SJCRH30 (cell line): ENCODE measurements at places on chromosomes 1 and 21. TPM values are rescaled to one million over a fixed set of nuclear protein-coding genes. Genes with fewer than 3 reads are reported as not detected.
A peak's percentile ranks its signal among the peaks of the same experiment; 100 is the strongest.

TBX15 gene
- total RNA-seq: 58.0 and 63.1 TPM in 2 replicates

DNA sequence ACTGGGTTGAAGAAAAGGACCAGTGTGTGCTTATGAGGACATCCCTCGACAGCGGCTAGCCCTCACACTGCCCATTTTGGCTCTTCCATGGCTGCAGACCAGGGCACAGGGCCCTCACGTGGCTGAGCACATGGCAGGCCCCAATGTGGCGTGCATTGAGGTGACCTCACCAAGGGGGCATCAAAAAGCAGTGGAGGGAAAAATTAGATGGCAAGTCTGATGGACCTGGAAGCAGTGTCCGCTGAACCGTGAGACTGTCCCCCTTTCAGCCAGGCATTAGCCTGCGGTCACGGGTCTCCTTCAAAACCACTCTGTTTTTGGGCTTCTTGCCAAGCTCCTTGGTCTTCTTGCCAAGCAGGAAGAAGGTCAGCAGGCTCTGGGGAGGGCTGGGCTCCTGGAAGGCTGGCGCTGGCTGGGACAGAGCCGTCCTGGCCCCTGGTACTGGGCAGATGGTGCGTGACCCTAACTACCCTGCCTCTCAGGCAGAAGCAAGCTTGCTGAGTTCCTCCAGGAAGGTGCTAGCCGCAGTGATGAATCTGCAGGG is 30.8 kb downstream of the TRIM67 start:
- peaks cover 9% of the 10 kb centered on the region for H3K4me1 ChIP-seq
- no peaks in the 10 kb centered on the region for H3K36me3 ChIP-seq
- no peak overlapping the region for H3K27ac ChIP-seq
- H3K27me3 ChIP-seq: no peaks in the 10 kb centered on the region

- H3K36me3 ChIP-seq: no peaks in the 10 kb centered on the region
- 0 out of 2 replicates have a peak, but pooled peaks cover 2% of the 10 kb centered on the region for H3K4me1 ChIP-seq
- H3K27me3 ChIP-seq: 0 out of 2 replicates have a peak, but pooled peaks cover 7% of the 10 kb centered on the region
- no peak for DNase-seq
Observed at GRCh38 chr1:229186373-229187056, 84.4 kb upstream of the RAB4A start.

DNA sequence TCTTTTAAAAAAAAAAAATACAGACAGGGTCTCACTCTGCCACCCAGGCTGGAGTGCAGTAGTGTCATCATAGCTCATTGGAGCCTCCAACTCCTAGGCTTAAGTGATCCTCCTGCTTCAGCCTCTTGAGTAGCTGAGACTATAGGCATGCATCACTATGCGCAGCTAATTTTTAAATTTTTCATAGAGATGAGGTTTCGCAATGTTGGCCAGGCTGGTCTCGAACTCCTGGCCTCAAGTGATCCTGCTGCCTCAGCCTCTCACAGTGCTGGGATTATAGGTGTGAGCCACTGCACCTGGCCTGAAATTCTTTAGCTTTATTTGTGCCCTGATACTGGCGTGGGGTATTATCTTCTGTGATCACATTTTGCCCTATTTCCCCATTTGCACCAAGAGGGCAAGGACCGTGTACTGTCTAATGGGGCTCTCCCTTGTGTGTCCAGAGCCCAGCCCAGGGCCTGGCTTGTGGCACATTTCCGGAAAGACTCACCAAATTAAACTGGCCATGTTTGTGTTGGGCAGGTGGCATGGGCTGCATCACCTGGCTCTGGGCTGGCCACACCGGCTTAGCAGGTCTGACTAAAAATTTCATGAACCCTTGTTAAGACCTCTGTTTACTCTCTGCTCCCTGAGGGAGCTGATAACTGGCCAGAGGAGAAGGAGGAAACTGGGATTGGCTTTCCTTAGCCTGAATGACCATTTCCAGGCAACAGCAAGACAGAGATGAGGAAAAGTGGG is 32.2 kb downstream of the TRIM62 start:
- no peak for DNase-seq
- H3K27me3 ChIP-seq: no peaks in the 10 kb centered on the region; the same call in 1 of the 2 replicates
- peaks cover 35% of the 10 kb centered on the region for H3K4me1 ChIP-seq
- no peak overlapping the region for H3K27ac ChIP-seq
- H3K36me3 ChIP-seq: peaks cover 49% of the 10 kb centered on the region

GRCh38 chr1:162384601-162385279 is 3.2 kb downstream of the C1orf226 start:
- DNase-seq: no peak
- H3K4me1 ChIP-seq: peaks cover 19% of the 10 kb centered on the region
- no peak overlapping the region for H3K27ac ChIP-seq
- H3K36me3 ChIP-seq: no peaks in the 10 kb centered on the region

GRCh38 chr1:193952778-193953374 is 766.5 kb upstream of the B3GALT2 start:
- no peaks in the 10 kb centered on the region for H3K4me1 ChIP-seq
- H3K27me3 ChIP-seq: no peaks in the 10 kb centered on the region
- no peak overlapping the region for H3K4me3 ChIP-seq
- no peak for DNase-seq

DNA sequence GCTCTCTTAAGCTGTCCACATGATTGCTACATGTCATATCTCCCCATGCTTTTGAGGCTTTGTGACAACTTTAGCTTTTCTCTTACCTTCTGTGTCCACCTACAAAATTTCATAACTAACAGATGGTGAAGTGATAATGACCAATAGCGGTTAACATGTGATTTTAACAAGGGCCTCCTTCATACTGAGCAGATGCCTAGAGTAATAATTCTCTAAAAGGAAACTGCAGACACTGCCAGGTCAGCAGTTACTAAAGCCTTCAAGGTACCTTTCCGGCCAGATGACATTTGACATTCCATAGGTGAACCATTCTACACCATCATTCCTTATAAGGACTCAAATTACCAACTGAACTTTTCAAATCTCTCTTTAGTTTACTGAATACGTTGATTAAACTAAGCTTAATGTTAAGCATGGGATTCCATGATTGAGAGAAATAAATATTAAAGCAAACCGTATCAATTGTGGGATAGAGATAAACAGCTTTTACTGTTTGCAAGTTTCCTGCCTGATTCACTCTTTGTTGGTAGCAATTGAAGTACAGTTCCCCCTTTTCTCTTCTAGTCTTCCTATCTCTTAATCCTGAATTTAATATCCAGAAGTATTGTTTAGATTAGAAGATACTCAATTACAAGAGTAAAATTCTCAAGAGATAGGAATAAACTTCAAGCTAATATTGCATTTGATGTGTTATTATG is 205.1 kb downstream of the PLA2G4A start:
- H3K36me3 ChIP-seq: no peaks in the 10 kb centered on the region
- DNase-seq: no peak
- H3K27ac ChIP-seq: no peak overlapping the region

DNA sequence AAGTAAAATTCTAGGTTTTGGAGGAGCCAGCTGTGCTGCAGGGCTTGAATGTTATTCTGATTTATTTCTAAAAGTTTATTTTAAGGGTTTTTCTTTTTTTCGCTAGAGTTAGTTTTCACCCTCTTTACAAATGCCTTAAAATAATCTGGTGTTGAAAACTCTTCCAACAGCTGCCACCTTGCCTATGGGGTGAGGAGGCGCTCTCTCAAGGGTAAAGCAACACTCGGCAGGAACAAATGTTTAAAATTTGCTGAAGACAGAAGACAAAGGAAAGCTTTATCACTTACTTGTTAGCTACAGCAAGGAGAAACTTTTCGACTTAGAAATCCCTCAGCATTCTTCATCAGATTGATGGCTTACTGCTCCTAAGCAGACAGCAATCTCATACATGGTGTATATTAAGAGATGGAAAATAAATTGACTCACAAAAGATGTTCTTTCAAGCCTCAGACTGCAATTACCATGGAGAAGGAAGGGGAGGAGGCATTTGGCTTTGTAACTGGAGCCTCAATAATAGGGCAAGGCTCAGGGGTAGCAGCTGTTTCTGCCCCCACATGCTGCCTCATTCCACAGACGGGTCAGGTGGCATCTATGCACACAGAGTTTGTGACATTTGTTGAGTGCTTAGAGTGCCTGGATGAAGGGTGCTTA is 79.8 kb upstream of the RALGPS2 start:
- DNase-seq: peak; percentile 93
- no peaks in the 10 kb centered on the region for H3K36me3 ChIP-seq
- H3K27ac ChIP-seq: peak overlapping the region; percentile 91
- H3K4me3 ChIP-seq: peak overlapping the region; percentile 53

GRCh38 chr1:49841767-49842166 is 182.0 kb downstream of the AGBL4 start:
- H3K27ac ChIP-seq: no peak overlapping the region
- H3K36me3 ChIP-seq: no peaks in the 10 kb centered on the region
- no peak for DNase-seq
- no peaks in the 10 kb centered on the region for H3K4me1 ChIP-seq
- no peak overlapping the region for H3K4me3 ChIP-seq
- no peaks in the 10 kb centered on the region for H3K27me3 ChIP-seq

VAV3 gene
- total RNA-seq: 26.7 and 35.5 TPM in 2 replicates

DNA sequence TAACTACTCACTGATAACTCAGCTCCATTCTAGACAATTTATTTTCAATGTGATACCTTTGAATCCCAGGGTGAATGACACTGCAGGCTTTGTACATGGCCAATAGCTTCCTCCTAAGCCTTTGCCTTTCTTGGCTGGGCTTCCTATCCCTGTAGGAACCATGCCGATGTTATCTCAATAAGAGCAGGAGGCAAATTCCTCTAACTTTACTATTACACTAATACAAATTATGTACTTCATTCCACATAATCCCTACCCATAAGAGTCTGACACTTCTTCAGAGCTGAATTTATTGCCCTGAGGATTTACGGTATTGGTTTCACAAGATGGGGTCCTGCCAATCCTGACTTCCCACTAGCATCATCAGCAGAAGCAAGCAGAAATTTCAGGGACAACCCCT is 14.0 kb downstream of the TGFBR3 start:
- H3K4me1 ChIP-seq: peaks cover 13% of the 10 kb centered on the region
- no peaks in the 10 kb centered on the region for H3K27me3 ChIP-seq
- DNase-seq: no peak
- H3K36me3 ChIP-seq: no peaks in the 10 kb centered on the region

GRCh38 chr1:77057994-77058585 is 161.1 kb downstream of the PIGK start:
- no peak overlapping the region for H3K4me3 ChIP-seq
- no peak overlapping the region for H3K27ac ChIP-seq
- H3K27me3 ChIP-seq: no peaks in the 10 kb centered on the region

- DNase-seq: peak; percentile 41
- peaks cover 6% of the 10 kb centered on the region for H3K4me1 ChIP-seq
- no peaks in the 10 kb centered on the region for H3K36me3 ChIP-seq
Observed at GRCh38 chr1:103180660-103181059, 72.3 kb upstream of the COL11A1 start.

NBL1 gene
- 3.5 and 4.4 TPM in 2 replicates for total RNA-seq

DNA sequence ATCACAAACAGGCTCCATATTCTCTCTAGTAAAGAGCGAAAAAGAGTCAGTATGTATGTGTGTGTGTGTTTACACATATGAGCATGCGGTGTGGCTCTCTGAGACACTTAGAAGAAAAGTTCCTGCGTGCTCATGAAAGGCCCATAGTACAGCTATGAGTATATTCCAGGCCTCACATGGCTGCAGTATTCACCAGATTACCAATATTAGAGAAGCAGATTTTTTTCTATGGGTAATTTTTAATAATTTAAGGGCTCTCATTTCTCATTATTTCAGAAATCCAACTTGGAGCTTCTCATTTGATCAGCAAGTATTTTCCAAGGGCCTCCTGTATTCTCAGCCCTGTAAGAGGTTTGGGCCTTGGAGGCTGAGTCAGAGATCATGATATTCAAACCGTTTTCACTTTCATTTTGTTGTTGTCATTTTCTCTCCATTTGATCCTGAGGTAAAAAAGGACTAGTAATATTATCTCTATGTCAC is 232.9 kb upstream of the SGIP1 start:
- H3K4me3 ChIP-seq: no peak overlapping the region
- H3K4me1 ChIP-seq: no peaks in the 10 kb centered on the region
- no peaks in the 10 kb centered on the region for H3K36me3 ChIP-seq
- no peak overlapping the region for H3K27ac ChIP-seq

C1orf185 gene
- not detected in 2 replicates for total RNA-seq

DAB1 gene
- 0.05 TPM in 1 of 2 replicates, not detected in the other for total RNA-seq

RGS16 gene
- total RNA-seq: 96.7 and 101 TPM in 2 replicates

DNA sequence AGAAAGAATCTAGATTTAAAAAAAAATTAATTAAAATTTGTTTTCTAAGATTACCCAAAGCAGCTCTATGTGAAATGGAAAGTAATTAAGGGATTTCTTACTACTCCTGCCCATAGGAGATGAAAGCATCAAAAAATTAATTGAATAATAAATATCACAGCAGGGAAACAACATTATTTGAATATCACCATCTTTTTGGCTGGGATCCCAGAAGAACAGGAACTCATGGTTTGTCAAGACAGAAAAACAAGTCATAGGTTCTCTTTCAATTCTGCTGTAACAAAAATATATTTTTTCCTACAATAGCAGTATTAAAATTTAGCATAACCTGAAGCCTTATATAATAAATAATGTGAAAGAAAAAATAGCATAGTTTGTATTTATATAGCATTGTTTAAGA is 1713.4 kb downstream of the NCAM2 start:
- no peaks in the 10 kb centered on the region for H3K36me3 ChIP-seq
- no peak overlapping the region for H3K27ac ChIP-seq
- H3K4me1 ChIP-seq: no peaks in the 10 kb centered on the region
- no peak for DNase-seq
- no peak overlapping the region for H3K4me3 ChIP-seq

PHLDA3 gene
- total RNA-seq: 30.8 and 33.9 TPM in 2 replicates

DNA sequence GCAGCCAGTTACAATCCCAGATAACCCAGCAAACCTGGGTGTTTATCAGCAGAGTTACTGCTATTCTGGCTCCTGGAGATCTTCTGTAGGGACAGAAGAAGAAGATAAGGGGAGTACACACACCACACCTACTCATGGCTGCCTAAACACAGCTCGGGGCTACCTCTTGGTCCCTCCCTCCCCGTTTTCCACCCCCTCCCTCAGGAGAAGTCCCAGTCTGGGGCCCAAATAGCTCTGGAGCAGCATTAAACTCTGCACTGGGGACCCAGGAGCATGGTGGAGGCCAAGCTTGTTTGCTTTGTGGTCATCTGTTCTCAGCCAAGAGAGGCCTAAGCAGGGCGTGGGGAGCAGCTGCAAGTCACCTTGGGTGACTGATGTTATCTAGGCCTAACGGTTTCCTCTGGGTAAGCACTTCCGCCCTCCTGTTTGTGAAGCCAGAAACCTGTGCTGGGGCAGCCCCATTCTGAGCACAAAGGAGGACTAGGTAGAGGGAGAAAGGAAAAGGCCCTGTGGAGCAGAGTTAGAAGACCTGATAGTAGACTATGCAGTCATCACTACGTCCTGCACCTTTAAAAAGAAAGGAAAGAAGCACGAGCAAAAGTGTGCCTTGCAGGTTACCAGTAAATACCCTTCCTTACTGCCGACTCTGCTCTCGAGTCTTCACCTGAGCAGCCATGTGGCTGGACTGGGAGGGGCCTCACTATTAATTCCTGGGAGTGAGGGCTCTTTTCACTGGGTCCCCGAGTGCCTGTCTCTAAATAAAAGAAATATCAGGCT is 2.0 kb upstream of the RCSD1 start:
- peak overlapping the region; percentile 53 for H3K27ac ChIP-seq
- peak; percentile 81 for DNase-seq
- no peaks in the 10 kb centered on the region for H3K36me3 ChIP-seq
- no peak overlapping the region for H3K4me3 ChIP-seq

- H3K27ac ChIP-seq: peak overlapping the region; percentile 18; the same call in 1 of the 2 replicates
- H3K4me3 ChIP-seq: peak overlapping the region; percentile 58
- H3K4me1 ChIP-seq: peaks cover 52% of the 10 kb centered on the region
Observed at GRCh38 chr1:155126556-155127104, 1.0 kb upstream of the EFNA1 start.

GRCh38 chr1:218332416-218332815 is 12.7 kb upstream of the TGFB2 start:
- DNase-seq: no peak
- H3K36me3 ChIP-seq: peaks cover 3% of the 10 kb centered on the region; the same call in 1 of the 2 replicates
- H3K4me3 ChIP-seq: no peak overlapping the region
- H3K27me3 ChIP-seq: no peaks in the 10 kb centered on the region
- peaks cover 31% of the 10 kb centered on the region for H3K4me1 ChIP-seq
